ENCODE measurements at places on chromosomes 1 and 21.

GRCh38 chr1:71774705-71775104, 507.6 kb downstream of the NEGR1 start:
- no peak for DNase-seq

DNA sequence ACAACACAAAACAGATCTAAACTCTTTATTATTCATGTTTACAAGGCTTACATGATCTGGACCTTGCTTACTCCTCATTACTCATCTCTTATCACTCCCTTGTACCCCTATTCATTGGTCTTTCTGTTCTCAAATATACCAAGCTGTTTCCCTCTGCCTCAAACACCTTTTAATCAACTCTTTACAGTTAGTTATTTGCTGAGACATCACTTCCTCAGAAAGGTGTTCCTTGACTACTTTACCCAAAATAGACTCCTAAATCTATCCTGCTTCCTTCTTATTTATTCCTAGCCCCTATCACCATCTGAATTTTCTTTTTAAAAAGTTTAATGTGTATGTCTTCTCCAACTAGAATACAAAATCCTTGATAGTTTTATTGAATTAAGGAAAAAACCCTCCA, 100.6 kb upstream of the SLFNL1 start:
- no peak for DNase-seq

DNA sequence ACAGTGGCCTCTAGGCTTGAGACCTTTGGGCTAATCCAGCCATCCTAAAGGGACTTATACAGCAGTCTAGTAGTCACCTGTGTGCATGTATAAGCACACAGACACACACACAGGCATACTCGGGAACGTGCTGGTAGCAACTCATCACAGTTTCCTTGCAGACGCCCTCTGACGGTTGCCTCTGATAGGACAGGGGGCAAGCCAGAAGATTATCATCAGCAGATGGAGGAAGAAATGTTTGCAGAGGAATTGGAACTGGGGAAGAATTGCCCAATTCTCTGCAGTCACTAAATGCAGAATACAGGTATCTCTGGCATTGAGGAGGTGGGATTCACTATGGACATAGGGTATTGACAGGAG, 222.2 kb downstream of the C1orf94 start:
- no peak for DNase-seq

DNA sequence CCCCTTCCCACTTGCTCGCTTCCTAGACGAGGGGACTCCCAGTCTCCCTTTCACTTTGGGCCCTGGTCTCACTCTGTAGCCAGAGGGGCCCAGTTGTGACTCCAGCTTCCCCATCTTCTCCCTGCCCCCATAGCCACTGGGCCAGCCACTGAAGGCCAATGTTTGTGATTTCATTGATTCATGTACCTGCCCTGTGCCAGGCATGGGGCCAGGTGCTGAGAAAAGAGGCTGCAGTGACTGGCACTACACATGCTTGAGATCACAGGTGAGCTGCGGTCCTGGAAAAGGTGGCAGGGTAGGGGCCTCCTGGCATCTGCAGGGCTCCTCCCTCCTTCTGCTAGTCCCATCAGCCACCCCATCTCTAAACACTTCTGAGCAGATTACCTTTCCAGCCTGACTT, 345.3 kb upstream of the VAMP3 start:
- DNase-seq, result no peak

DNA sequence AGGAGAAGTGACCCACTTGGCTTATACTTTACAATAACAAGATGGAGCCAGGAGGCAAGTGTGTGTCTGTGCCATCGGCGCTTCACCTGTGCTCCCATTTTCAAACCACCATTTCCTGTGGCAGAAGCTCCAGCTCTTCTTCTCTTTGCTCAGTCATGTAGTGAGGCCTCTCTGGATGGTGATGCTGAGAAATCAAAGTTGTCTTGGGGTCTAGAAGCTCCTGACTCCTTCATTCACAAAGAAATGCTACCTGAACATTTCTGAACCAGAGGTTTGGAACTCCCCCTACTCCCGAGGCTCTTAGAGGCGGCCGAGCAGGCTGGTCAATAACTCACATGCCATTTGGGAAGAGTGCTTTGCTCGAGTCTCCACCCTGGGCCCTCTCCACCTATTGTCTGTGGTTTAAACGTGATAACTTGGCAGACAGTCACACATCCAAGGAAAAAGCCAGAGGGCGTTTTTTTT, 18.0 kb downstream of the SLAMF1 start:
- DNase-seq, result no peak
